AG10803 (cell line): ENCODE measurements at places on chromosomes 6 and 20.

- DNase-seq: no peak
Observed at GRCh38 chr20:43984587-43984986, 69.9 kb downstream of the TOX2 start.

DNA sequence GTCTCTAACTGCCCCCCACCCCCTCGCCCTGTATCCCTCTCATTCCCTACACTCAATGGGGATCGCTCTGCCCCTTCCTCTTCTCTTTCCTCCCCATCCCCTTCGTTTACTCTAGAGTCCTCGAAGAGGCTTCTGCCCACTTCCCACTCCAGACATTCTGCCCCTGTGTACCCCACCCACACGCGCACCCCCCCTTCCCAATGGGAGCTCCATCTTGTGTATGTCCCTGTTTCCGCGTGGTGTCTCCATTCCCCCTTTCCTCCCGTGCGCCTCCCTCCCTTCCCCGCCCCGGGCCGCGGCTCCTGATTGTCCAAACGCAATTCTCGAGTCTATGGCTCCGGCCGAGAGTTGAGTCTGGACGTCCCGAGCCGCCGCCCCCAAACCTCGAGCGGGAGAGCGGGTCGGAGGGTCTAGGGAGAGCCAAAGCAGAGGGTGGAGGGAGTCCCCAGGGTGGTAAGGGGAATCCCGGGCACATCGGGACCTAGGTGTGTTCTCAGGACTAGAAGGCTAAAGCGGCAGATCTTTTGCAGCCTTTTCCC is 679 bp upstream of the RING1 start:
- DNase-seq: peak; percentile 53

DNA sequence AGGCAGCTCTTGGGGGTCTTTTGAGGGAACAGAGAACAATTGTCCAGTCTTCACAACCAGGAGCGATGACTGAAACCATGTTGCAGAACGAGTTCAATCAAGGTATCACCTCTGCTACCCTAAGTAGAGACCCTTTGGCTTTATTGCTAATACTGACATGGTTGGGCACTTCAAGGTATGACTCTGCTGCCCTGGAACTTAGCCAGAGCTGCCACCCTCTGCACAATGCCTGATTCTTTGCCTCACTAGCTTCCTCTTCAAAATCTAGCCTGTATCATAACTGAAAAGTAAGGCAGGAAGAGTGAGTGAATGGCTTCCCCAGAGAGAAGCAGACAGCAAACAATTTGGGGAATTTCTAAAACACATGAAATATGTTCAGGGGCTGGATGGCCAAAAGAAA is 592.7 kb upstream of the NRSN1 start:
- DNase-seq: no peak

DNA sequence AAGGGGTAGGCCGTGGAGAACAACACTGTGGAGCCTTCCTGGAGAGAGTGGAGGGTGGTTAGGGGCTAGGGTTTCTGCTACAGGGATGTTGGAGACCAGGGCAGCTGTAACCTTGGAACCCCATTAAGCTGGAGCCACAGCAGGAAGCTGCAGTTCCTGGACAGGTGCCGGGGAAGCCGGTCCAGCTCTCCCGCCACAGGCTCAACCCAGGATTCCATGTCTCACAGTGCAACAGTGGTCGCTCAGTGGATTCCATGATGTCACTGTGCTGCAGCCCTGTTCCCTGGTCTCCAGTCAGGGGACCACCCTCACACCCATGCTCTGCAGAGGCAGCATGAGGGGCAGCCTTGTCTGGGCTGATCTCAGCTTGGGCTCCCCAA is 264.6 kb upstream of the CDYL start:
- no peak for DNase-seq

- DNase-seq: peak; percentile 47
Observed at GRCh38 chr6:83868639-83869038, 9.2 kb downstream of the CYB5R4 start.

DNA sequence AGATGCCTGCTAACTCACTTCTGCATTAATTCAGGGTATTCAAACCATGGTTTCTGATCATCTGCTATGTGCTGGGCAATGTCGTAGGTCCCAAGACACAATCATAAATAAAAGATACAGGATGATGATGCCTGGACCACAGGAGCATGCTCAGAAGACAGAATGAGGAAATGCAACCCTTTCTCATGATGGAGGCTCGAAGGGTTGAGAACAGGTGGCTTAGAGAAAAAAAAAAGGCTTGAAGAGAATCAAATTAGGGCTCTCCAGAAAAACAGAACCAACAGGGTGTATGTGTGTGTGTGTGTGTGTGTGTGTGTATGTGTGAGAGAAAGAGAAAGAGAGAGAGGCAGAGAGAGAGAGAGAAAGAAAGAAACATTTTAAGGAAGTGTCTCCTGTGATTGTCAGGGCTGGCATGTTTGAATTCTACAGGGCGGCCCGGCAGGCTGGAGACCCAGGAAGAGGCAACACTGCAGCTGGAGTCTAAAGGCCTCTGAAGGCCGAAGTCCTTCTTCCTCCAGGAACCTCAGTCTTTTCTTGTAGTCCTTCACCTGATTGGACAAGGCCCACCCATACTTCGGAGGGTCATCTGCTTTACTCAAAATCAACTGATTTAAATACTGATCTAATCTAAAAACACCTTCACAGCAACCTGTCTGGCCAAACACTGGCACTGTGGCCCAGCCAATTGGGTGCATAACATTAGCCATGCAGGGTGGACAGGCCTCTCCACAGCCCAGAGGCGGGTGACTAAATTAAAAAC is 143.8 kb downstream of the ERMARD start:
- no peak for DNase-seq
